Uterine smooth muscle cell (primary cell): ENCODE measurements at places on chromosomes 4 and X. TPM values are rescaled to one million over a fixed set of nuclear protein-coding genes. Genes with fewer than 3 reads are reported as not detected.

Gene NKRF
- 4.2 and 4.8 TPM in 2 replicates for total RNA-seq

Gene ACE2
- total RNA-seq, result not detected in 2 replicates

Gene ASB12
- not detected in 2 replicates for total RNA-seq

Gene MND1
- total RNA-seq, result 8.4 and 19.5 TPM in 2 replicates

Gene PDCL2
- total RNA-seq, result not detected in 2 replicates

Gene TMSB15C
- total RNA-seq, result 5.6 and 6.2 TPM in 2 replicates

Gene ETDA
- total RNA-seq, result not detected in 2 replicates

Gene PAGE4
- not detected in 2 replicates for total RNA-seq

Gene CITED1
- total RNA-seq, result 0.37 and 0.77 TPM in 2 replicates

Gene IL9R
- total RNA-seq, result under 0.01 TPM in 1 of 2 replicates, not detected in the other

Gene ANK2
- total RNA-seq, result 66.1 and 90.4 TPM in 2 replicates

Gene SULT1E1
- total RNA-seq, result 0.33 and 0.50 TPM in 2 replicates

Gene GRID2
- 0.11 and 0.37 TPM in 2 replicates for total RNA-seq

Gene TMPRSS11F
- total RNA-seq, result not detected in 2 replicates

Gene CAPN6
- total RNA-seq, result under 0.01 TPM in 2 replicates

Gene PRMT9
- total RNA-seq, result 12.7 and 14.5 TPM in 2 replicates

Gene GLUD2
- 1.2 and 2.0 TPM in 2 replicates for total RNA-seq

Gene RHOXF1
- total RNA-seq, result not detected in 2 replicates

Gene TMEM131L
- 5.8 and 9.7 TPM in 2 replicates for total RNA-seq

Gene GRIA3
- 5.1 and 15.0 TPM in 2 replicates for total RNA-seq

Gene TCEAL6
- not detected in 2 replicates for total RNA-seq

Gene FAM47E
- under 0.01 and 0.37 TPM in 2 replicates for total RNA-seq

Gene CASP6
- total RNA-seq, result 34.4 and 44.4 TPM in 2 replicates

Gene HEPH
- total RNA-seq, result 19.0 and 40.9 TPM in 2 replicates

Gene DAPP1
- not detected in 2 replicates for total RNA-seq

Gene CSAG3
- total RNA-seq, result not detected in 2 replicates

Gene HUWE1
- 140 and 149 TPM in 2 replicates for total RNA-seq

Gene MAGEA1
- total RNA-seq, result not detected in 2 replicates

Gene OFD1
- total RNA-seq, result 15.5 and 22.2 TPM in 2 replicates

Gene SPACA5
- total RNA-seq, result not detected in 2 replicates

Gene CXCL8
- 1.5 and 6.3 TPM in 2 replicates for total RNA-seq

Gene BEND2
- total RNA-seq, result not detected in 2 replicates

Gene PAGE2
- not detected in 2 replicates for total RNA-seq

Gene SPANXC
- not detected in 2 replicates for total RNA-seq

Gene FGFBP1
- not detected in 2 replicates for total RNA-seq

Gene KLHL5
- total RNA-seq, result 138 and 157 TPM in 2 replicates

Gene PCDH18
- 82.2 and 116 TPM in 2 replicates for total RNA-seq

Gene EBP
- 125 and 167 TPM in 2 replicates for total RNA-seq

Gene BRCC3
- total RNA-seq, result 14.4 and 19.6 TPM in 2 replicates

Gene CFAP47
- total RNA-seq, result 0.11 and 0.12 TPM in 2 replicates

Gene CXorf49
- total RNA-seq, result not detected in 2 replicates

Gene VCX3B
- not detected in 2 replicates for total RNA-seq

Gene GPR82
- total RNA-seq, result not detected in 2 replicates

Gene TCEAL8
- 123 and 139 TPM in 2 replicates for total RNA-seq

Gene SOD3
- 5.2 and 19.5 TPM in 2 replicates for total RNA-seq

Gene F8A2
- total RNA-seq, result not detected in 2 replicates
